ENCODE measurements at places on chromosomes 7 and 10. TPM values are rescaled to one million over a fixed set of nuclear protein-coding genes. Genes with fewer than 3 reads are reported as not detected.

C10orf105 gene
- 0.19 TPM for polyA plus RNA-seq

TMEM236 gene
- 0.41 TPM for polyA plus RNA-seq

NKX2-3 gene
- 0.89 TPM for polyA plus RNA-seq

ITPRID1 gene
- 0.42 TPM for polyA plus RNA-seq

PRR15 gene
- polyA plus RNA-seq, result not detected

NME8 gene
- not detected for polyA plus RNA-seq

CDC14C gene
- polyA plus RNA-seq, result not detected

SYT15B gene
- polyA plus RNA-seq, result 0.56 TPM

LIPF gene
- 0.79 TPM for polyA plus RNA-seq

NOLC1 gene
- 68.8 TPM for polyA plus RNA-seq
